Astrocyte (in vitro differentiated cells and primary cell): ENCODE measurements at places on chromosomes 5 and 9. TPM values are rescaled to one million over a fixed set of nuclear protein-coding genes. Genes with fewer than 3 reads are reported as not detected.

- no peak for DNase-seq
These were observed 388.9 kb upstream of the ACTBL2 start for GRCh38 chr5:57871496-57871895.

The SLC34A3 gene
- total RNA-seq: 0.09 TPM in 1 of 2 replicates, not detected in the other

The ALG2 gene
- total RNA-seq: 33.3 and 35.7 TPM in 2 replicates

DNA sequence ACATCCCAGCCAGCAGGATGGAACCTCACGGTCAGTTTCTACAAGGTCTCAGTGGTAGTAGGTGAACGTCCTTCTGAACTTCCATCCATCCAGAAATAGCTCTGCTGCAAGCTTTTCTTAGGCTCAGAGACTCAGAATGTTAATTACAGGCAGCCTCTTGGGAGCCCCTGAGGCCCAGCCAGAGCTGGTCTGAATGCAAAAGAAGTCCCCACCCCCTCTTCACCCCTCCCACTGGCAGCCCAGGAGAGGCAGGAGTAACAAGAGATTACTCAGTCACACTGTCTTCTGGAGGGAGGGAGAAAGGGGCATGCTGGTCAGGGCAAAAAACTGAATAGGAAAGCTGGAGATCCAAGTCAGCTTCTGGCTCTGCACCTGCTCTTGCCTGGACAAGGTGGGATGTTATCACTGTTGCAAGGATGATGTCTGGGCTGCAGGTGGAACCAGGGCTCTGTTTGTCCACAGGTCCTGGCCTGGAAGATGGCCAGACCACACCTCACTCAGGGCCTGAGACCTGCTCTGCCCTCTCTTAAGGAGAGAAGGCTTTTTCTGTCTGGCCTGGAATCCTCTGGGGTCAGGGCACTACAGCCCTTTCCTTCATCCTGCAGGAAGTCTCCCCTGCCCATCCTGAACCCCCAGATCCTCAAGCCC lies 9.1 kb downstream of the ENHO start:
- DNase-seq: no peak

The CERCAM gene
- 66.1 and 99.8 TPM in 2 replicates for total RNA-seq

- no peak for DNase-seq
These were observed 107.6 kb upstream of the CPEB4 start for GRCh38 chr5:173780235-173781234.

- DNase-seq: no peak
These were observed 23.7 kb downstream of the ENHO start for GRCh38 chr9:34499076-34499475.

The CDC14B gene
- total RNA-seq: 21.0 and 22.5 TPM in 2 replicates

DNA sequence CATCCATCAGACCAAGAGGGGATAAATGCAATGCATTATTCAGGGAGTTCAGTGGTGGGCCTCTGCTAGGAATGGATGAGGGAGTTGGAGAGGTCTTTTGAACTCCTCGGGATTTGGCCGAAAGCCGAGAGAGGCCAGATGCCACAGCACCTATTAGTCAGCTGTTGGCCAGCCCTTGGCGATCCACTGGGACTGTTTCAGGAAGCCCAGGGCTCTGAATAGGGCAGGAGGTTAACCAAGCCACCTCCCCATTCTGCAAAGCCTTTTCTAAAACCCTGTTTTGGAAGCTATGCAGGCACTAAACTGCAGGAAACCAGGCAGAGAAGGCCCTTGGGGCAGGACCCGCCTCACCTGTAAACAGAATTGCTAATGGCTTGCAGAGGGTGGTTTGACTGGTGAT lies 37.8 kb downstream of the ASTN2 start:
- no peak for DNase-seq

GRCh38 chr5:175236176-175236575 lies 207.8 kb downstream of the DRD1 start:
- DNase-seq: no peak

DNA sequence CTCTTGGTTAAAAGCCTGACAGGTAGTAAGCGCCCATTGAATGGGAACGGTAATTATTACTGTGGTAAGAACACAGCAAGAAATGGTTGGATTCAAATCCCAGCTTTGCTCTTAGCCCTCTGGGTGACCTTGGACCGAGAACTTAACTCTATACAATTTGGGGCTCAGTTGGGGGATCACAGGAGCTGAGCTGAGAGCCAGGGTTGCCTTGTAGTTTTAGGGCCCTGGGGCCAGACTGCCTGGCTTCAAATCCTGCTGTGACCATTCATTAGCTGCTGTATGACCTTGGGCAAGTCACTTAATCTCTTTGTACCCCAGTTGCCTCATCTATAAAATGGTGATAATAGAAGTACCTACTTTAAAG lies 87.4 kb upstream of the SH3PXD2B start:
- no peak for DNase-seq

DNA sequence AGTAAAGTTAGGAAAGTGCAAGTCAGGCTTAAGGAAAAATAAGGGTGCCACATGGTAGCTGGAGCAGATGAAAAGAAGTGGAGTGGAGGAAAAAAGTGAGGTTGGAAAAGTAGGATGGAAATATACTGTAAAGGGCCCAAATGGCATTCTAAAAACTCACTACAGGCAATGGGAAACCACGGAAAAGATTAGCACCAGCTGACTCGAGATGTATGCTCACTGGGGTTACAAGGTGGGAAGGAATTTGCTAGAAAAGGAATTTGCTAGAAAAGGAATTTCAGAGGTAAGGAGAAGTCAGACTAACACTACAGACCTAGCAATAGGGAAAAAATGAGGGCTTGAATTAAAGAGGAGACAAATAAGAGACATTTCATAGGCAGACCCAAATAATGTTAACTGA lies 3.6 kb downstream of the PSMD5 start:
- DNase-seq: peak; percentile 67

- DNase-seq: no peak
These were observed 221.6 kb upstream of the KIF2A start for GRCh38 chr5:62084391-62084790.

The MARCHF11 gene
- total RNA-seq: 0.79 TPM in 1 of 2 replicates, not detected in the other

The PDLIM4 gene
- 56.6 and 72.4 TPM in 2 replicates for total RNA-seq

DNA sequence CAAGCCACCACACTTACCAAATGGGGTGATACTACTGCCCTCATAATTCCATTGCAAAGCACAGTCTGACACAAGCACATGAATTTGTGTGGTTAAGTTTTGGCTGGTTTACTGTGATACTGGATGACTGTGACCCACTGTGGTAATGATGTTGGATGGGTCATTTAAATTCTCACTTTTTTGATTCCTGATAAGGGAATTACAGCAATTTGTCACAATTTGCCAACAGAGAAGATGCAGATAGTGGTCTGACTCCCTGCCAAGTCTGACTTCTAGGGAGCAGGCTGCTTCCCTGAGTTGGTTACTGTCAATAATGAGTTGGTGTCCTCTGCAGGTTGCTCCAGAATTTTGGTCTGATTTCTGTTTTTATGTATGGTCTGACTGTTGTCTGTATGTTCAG lies 731.9 kb downstream of the MTRR start:
- DNase-seq: peak; percentile 33

DNA sequence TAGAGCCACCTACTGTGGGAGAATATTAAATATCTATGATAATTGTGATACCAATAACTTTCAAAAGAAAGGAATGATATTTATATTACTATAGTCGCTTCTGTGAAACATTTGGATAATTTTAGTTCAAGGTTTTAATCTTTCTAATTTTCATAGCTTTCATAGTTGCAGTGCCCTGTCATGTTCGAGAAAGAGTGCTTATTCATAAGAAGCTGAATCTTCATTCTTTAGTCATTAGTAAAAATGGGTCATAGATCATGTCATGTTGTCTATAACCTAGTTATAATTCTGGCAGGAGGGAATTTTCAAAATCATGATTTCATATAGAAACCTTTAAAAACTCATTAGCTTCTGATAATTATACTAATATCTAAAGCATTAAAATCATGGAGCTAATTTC lies 685.6 kb downstream of the CETN3 start:
- no peak for DNase-seq

DNA sequence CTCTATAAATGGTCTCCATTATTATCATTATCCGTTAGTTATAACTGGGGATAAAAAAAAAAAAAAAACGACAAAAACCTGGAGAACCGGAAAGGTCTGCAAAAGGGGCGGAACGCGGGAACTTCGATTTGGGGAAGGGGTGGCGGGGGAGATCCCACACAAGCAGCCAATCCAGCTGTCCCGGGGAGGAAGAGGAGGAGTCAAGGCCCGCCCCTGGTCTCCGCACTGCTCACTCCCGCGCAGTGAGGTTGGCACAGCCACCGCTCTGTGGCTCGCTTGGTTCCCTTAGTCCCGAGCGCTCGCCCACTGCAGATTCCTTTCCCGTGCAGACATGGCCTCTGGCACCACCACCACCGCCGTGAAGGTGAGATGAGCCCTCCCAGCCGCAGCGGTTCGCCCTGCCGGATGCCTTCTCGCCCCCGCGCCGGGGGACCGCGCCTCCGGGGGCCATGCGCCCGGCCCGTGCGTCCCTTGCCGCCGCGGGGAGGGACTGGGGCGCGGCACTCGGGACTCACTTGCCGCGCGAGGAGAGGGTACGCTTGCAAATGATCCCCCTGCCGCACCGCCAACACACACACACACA lies at the start of gene MTAP:
Gene MTAP, plus strand, starts transcription at position 219 of the 583 bp plus-strand sequence. Its CDS starts 113 bp downstream, at position 332.
- DNase-seq: peak; percentile 93

GRCh38 chr9:98603821-98604383 lies 104.8 kb downstream of the GABBR2 start:
- peak; percentile 61 for DNase-seq

GRCh38 chr9:38154501-38155421 lies 85.7 kb upstream of the SHB start:
- DNase-seq: no peak

GRCh38 chr5:18720002-18720401 lies 1085.7 kb downstream of the TAF11L14 start:
- no peak for DNase-seq

The SPATA31D4 gene
- total RNA-seq: not detected in 2 replicates
